NCI-H2029 treated with DMSO at 0.1 percent for 48 hours (cell line): ENCODE measurements at places on chromosomes 2 and 18.

- no peak for DNase-seq
These were observed 64.7 kb upstream of the DSEL start for GRCh38 chr18:67581178-67581577.

DNA sequence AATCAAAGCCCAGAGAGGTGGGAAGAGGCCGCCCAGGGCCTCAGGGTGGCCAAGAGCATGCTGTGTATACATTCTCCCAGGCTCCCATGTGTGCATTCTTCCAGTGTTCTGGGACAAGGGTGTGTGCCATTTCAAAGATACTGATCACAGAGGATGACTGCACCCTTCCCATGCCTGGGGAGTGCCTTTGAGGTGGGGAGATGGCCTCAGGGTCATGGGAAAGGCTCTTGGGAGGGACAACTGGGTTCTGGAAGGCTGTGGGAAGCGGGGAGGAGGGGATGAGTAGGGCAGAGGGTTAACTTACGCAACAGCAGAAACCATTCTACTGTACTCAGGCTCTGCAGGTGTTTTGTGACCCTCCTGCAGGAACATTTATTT, 40.9 kb downstream of the KLHL29 start:
- no peak for DNase-seq

- no peak for DNase-seq
These were observed 84.5 kb downstream of the FAM228A start for GRCh38 chr2:24259316-24259715.

DNA sequence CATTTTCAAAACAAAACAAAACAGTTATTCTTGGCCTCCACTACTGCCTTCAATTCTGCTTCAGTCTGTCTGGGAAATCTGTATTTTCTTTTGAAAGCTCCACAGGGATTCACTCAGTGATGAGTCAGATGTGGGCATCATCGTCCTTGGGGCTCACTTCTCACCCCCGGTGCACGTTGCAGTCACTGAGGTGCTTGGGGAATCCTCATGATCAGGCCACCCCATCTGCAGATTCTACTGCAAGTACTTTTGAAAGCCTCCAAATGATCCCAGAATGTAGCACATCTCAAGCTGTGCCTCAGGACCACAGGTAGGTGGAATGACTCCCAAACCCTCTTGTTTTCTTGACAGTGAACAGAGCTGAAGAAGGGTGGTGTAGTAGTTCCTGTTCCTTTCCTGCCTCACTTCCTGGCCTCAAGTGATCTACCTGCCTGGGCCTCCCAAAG, 34.3 kb downstream of the LPIN2 start:
- no peak for DNase-seq

DNA sequence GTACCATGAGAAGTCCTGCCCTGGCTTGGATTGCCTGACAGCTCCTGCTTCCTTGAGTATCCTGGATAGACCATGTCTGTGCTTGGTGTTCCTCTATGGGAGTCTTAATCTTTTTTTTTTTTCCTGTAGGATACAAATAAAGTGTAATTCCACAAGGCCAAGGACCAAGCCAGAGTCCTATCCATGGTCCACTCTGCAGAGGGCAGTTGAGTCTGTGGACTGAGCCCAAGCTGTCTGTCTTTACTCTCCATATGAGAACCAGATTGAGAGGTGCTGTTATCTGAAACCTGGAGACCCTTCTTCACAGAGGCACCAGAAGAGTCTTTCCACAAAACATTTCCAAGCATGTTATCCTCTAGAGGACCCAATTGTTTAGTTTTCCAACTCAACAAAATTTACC, 1.4 kb upstream of the KIF3C start:
- no peak for DNase-seq

- no peak for DNase-seq
These were observed 17.8 kb upstream of the SULT1C2 start for GRCh38 chr2:108270768-108271506.

DNA sequence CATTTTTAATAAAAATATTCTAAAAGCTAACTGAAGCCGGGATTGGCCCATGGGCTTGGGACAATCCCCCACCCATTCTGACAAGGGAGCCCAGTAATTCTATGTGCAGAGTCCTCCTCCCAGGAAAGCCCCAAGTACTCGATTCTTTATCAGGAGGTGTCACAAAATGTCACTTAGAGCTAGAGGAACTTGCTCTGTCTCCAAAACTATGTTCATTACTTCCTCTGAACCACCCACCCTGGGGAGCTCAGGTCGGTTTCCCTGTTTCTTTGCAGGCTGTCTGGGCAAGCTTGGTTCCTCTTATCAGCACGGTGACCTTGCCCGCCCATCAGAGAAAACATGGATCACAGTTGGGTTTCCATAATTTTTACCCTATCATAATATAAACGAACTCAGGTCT, 430.6 kb upstream of the ID2 start:
- no peak for DNase-seq

- DNase-seq, result peak; percentile 44
These were observed 515 bp upstream of the PLEKHB2 start for GRCh38 chr2:131104487-131105155.

DNA sequence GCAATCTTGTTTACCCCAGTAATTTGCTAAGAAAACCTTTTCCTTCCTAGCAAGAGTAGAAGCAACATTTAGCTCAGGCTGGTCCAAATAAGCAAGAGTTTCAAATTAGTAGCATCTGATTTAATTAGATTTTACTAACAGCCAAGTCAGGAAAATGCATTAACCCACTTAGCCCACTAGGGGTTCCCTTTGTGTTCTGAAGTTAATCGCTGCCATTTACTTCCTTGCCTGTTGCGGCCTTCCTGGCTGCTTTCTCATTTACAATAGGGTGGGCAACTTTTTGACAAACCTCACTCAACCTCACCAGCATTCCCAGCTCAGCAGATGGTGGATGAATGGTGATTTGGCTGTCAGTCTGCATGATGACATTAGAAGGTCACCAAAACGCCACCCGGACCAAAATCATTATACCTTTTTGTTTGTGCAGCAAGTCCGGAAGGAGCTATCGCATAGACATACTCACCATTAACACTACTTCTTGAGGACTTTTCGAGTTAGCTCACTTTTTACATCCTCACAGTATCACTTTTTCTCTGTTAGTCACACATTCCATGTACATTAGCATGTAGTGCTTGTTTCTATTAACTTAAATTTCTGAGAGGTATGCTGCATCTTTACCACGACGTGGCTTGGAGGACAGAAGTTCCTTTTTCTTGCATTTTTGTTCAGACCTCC, 101.5 kb upstream of the SETBP1 start:
- DNase-seq, result no peak

DNA sequence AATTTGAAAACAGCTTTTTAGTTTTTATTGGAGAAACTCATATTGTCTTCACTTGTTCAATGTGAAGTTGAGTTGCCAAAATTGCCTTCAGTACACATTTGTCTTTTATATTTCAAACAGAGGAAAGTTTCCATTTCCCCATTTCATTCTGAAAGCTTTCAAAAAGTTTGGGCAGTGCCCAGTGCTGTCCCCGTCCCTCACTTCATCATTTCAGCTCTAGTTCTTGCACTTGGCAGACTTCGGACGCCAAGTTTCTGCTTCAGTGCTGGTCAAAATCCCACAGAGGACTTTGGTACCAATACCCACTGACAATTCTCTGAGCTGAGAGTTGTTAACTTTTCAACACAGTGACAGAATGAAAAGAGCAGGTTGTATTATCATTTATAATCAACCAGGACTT, 43.4 kb upstream of the AQP4 start:
- DNase-seq, result no peak

DNA sequence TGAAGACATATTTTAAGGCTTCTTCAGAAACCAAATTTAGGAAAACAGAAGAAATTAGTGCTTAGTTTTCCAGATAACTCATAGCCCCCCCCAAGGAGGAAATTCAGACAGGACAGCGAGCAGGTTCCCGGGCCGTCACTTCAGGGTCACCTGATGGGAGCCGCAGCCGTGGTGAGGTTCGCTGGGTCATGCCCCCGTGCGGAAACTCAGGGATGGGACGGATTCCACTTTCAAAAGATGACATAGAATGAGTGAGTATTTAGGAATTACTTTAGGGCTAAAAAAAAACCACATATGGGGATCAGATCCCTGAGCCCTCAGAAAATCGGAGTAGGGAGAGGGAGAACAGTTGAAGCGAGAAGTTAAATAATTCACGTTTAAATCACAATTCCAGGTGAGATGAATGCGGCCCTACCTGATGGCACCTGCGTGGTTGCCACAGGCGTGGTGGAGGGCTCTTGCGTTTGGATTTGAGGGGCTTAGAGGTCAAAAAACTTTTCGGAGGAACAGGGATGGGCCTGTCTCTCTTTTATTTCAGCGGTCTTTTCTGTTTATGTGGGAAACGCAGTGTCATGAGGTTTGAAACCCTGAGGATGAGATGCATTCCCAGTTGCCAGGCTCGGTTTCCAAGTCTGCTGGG, 114.4 kb downstream of the NFATC1 start:
- no peak for DNase-seq

DNA sequence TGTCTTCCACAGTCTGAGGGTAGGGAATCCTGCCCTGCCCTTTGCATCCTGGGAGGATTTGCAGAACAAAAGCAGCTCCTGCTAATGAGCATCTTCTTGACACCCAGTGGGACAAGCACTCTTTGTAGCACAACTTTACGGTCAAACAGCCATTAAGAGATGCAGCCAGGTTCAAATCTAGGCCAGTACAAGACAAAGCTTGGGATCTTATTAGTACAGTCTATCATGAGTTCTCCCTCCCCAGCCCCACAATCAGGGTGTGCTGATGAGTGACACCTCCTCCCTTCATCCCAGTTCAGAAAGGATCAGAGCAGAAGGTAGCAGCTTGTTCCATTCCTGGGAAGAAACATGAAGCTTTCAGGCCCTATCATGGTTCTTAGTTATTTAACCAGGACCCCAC, 41.9 kb downstream of the MARCO start:
- no peak for DNase-seq

- no peak for DNase-seq
These were observed 19.1 kb upstream of the GCFC2 start for GRCh38 chr2:75729861-75730260.

DNA sequence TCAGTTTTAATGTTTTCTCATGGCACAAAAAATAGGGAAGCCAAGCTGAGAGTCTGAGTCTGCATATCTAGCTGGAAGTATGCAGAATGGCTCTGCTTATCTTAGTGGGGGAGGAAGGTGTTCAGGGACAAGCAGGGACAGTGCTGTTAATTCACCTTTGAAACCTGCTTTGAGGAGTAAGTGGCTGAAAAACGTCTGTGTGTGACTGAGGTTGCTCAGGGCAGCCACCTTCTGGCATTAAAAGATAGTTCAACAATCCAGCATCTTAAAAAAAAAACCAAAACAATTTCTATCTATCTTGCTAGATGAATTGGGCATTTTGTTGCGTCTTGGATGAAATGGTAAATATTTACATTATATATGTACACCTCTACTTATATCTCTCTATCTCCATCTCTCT, 2.0 kb upstream of the TRPM8 start:
- DNase-seq, result no peak

GRCh38 chr2:15560988-15561573, at the start of gene NBAS:
NBAS (minus strand) TSS chr2:15561334; CDS start chr2:15561304, 30 bp downstream.
- DNase-seq, result peak; percentile 31

DNA sequence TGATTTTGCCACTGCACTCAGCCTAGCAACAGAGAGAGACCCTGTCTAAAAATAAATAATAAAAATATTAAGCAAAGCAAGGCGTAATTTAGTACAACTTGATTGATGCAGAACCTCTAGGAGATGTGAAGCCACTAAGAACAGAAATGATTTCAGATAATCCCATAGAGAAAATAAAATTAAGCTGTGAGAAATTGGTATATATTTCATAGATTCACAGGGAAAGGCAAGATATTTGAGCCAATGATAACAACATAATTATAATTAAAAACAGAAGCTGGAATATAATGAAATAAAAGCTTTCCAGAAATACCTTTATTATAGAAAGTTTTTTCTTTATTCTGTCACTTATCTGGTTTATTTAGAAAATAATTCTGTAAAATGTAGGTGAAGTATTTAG, 88.9 kb upstream of the GULP1 start:
- DNase-seq, result no peak

DNA sequence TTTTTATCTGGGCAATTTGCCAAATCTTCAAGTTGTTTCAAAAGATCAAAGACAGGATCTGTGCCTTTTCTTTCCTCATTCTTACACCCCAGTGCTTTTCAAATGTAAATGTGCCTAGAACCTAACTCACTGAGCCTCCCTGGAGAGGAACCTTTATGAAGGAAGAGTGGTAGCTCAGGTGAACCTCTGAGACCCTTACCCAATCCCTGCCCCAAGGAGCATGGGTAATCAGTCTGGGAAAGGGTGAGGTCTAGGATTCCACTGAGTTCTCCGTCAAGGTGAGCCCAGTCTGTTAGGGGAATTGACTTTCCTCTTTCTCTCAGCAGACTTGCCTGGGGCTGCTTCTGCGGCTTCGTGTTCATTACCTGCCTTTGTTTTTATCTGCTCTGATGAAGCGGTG, 88.1 kb upstream of the MAP4K4 start:
- DNase-seq, result no peak

DNA sequence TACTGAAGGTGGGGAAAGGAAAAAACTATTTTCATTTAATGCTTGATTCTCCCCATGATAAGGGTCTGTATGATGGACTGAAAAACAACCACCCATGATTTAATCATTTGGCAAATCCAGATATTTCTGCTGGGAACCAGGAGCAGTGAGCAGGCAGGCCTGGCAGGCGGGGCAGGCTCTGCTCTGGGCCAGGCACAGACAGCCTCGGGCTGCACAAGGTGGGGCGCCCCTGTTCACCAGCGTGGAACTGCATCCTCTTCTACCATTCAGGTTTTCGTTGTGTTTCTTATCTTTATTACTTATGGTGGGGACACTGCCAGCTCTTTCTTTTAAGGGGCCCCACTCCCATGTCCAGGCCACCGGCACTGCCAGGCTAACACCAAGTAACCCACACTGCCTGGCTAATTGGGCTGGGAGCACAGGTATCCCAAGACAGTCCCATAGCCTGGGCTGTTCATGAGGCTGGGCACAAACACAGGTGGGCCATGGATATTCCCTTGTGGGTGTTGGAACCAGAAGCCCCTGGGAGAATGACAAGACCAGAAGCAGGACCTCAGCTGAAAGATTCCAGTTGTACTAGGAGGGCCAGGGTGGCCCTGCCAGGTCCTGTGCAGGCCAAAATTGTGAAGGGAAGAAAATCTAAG, 57.1 kb upstream of the RALBP1 start:
- no peak for DNase-seq

DNA sequence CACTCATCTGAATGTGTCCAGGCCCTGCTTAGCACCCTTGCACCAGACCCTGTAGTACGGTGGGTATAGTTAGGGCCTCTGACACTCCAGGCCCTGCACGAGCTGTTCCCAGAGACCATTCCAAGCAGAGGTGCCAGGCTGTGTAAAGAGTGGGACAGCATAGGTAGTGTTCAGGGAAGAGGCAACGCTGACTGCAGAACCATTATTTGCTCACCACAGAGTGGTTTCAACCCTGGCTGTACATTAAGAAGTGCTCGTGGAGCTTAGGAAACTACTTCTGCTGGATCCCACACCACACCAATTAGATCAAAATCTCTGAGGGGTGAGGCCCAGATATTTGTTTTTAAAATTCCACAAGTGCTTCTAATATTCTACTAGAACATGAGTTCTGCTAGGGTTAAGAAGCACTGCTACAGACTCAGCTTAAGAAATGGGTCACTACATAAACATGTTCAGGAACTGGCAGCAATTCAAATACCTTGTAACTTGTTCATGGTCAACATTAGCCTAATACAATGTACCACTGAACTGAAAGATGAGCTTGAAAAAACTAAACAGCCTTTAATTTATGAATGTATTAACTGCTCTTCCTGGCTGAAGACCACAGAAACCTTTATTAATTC, 183.0 kb downstream of the MYO5B start:
- DNase-seq, result no peak

GRCh38 chr2:46924608-46925007, 9.0 kb upstream of the MCFD2 start:
- DNase-seq, result no peak
